A549 treated with dexamethasone at 1 μM for 4 hours (cell line): ENCODE measurements at places on chromosomes 1 and 21. TPM values are rescaled to one million over a fixed set of nuclear protein-coding genes. Genes with fewer than 3 reads are reported as not detected.

COL16A1 gene
- 3.3 to 5.6 TPM (median 4.0 TPM) in 5 replicates for total RNA-seq

IL20 gene
- total RNA-seq = not detected in 5 replicates

GOLT1A gene
- 4.2 to 6.8 TPM (median 4.3 TPM) in 5 replicates for total RNA-seq

IVL gene
- 0.05 to 0.12 TPM (median 0.09 TPM) in 5 replicates for total RNA-seq

SHE gene
- total RNA-seq = 0.10 to 0.19 TPM (median 0.17 TPM) in 5 replicates

WNT9A gene
- total RNA-seq = 5.0 to 6.7 TPM (median 5.7 TPM) in 5 replicates

PLPPR5 gene
- total RNA-seq = not detected in 5 replicates

MYOG gene
- not detected in 5 replicates for total RNA-seq

KCNA3 gene
- total RNA-seq = not detected in 5 replicates
